ENCODE measurements at places on chromosomes 6 and 20.

- no peak for DNase-seq
Measured at GRCh38 chr20:7722564-7722963, 217.7 kb downstream of the HAO1 start.

DNA sequence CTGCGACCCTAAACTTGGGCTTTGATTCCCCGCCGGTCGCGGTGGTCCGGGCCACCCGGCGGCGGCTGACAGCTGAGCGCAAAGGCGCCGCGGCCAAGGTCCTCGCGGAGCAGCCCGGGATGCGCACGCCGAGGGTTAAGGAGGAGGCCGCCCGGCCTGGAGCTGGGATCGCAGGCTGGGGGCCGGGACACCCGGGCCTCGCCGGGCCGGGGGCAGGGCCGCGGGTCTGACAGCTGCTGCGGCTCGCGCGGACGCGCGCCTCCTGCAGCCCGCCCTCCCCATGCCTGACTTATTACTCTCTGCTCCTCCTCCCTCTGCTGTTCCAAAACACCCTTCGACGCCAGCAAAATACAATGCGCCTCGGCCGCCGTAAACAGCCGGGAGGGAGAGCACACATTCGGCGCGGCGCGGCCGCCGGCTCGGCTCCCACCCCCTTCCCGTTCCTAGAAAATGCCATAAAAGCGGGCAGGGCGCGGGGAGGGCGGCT lies 746 bp downstream of the BACH2 start:
- peak; percentile 63 for DNase-seq

GRCh38 chr20:40688129-40689099 lies 622 bp downstream of the MAFB start:
- no peak for DNase-seq

GRCh38 chr6:113512576-113512975 lies 344.6 kb upstream of the MARCKS start:
- DNase-seq: no peak

DNA sequence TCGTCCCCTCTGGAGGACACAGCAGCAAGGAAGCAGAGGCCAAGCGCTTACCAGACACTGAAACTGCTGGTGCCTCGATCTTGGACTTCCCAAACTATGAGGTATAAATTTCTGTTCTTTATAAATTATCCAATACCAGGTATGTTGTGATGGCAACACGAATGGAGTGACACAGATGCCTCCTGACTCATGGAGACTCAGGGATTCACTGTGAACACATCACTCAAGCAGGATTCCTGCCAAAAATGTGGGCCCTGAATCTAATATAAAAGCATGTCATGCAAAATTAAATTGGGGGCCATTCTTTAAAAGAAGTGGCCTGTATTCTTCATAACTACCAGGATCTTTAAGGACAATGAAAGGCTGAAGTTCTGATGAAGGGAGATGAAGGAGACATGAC lies 52.5 kb upstream of the SLC22A23 start:
- DNase-seq: no peak

- DNase-seq: no peak
Measured at GRCh38 chr6:52314752-52315151, 30.2 kb upstream of the MCM3 start.

- DNase-seq: no peak
Measured at GRCh38 chr6:44933108-44933507, 395.0 kb upstream of the RUNX2 start.

DNA sequence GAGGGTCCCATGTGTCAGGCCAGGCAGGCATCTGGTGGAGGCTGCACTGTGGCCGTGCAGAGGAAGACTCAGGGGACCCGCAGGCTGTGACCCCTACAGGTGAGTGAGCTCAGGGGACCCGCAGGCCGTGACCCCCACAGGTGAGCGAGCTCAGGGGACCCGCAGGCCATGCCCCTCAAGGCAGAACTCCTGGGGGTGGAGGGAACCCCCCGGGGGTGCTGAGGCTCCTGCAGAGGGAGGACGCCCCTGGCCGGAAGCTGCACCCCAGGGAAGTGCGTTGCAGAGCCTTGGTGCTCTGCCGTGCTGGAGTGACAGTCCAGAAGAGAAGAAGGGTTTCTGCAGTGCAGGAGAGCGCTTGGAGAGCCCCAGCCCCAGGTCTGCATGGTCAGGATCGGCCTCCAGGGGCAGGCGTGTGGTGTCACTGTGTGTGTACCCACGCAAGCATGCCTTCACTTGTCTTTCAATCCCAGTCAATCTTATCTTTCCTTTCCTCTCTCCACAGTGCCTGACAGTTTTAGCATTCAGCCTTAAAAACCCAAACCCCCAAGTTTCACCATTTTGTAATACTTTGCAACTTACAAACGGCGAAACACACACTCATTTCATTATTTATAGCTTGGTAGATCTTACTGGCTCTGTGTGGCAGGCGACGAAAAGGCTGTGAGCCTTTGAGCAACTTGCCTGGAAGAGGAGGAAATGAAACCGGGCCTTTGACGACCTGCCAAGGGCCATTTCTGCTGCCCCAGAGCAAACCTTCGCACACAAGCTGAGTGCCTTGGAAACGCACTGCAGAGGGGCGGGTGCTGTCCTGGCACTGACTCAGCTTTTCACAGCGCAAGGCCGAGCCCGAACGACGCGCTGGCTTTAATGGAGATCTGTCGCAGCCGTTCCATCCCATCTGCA lies 101.4 kb upstream of the AGPAT4 start:
- DNase-seq: no peak

DNA sequence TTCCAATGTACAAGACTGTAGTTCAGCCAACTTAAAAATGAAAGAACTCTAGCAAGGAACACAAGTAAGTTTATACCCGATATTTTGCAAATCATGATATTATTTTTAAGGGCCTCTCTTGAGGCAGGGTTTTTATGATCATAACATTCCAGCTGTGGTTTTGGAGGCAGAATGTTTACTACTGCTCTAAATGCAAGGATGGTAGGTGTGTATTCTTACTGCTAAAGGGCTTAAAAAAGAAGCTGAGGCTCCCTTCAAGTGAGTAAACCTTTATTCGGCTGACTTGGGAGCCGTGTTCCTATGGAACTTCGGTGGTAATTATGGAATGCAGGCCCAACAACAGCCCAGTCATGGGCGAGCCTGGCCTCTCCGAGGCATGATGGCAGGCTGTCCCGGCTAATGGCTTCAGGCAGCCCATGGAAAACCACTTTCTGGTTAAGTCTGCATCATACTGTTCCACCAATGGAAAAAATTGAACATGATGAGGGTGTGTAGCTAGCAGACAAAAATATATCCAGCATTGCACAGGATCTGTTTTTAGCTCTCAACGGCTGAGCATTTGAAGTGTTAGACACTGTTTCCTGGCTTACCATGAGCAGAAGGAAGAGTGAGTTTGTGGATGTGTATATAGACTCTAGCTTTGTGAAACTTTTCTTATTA lies 111.5 kb downstream of the TIAM2 start:
- no peak for DNase-seq

DNA sequence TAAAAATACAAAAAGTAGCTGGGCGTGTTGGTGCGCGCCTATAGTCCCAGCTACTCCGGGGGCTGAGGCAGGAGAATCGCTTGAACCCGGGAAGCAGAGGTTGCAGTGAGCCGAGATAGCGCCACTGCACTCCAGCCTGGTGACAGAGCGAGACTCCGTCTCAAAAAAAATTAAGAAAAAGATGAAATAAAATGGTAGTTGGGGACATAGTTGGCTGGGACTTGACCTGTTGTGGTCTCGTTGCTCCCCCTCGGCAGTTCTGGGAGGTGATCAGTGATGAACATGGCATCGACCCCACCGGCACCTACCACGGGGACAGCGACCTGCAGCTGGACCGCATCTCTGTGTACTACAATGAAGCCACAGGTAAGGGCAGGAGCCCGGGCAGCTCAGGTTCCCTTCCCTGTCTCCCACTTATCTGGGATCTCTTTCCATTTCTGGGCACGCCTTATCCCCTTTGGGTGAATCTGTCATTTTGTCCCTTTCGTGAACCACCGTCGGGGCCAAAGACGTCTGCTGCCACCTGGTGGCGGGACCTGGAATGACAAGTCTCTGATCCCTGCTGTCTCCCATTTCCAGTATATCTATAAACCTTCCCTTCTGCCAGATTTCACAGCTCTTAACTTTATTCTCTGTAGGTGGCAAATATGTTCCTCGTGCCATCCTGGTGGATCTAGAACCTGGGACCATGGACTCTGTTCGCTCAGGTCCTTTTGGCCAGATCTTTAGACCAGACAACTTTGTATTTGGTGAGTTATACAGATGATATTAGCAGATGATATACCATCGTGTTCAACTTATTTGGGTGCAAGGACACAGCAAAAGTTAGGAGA lies 2.3 kb downstream of the TUBB start:
- DNase-seq: peak; percentile 82

GRCh38 chr6:127582777-127583462 lies 5.9 kb downstream of the C6orf58 start:
- no peak for DNase-seq

GRCh38 chr6:116010790-116011401 lies 49.8 kb downstream of the FRK start:
- peak; percentile 18 for DNase-seq
